ENCODE measurements at places on chromosomes 2 and 18. TPM values are rescaled to one million over a fixed set of nuclear protein-coding genes. Genes with fewer than 3 reads are reported as not detected.

EXOC6B gene
- 22.3 TPM for polyA plus RNA-seq

BMP10 gene
- polyA plus RNA-seq: not detected

COL4A4 gene
- 44.2 TPM for polyA plus RNA-seq

POTEI gene
- polyA plus RNA-seq: 0.13 TPM

DNA sequence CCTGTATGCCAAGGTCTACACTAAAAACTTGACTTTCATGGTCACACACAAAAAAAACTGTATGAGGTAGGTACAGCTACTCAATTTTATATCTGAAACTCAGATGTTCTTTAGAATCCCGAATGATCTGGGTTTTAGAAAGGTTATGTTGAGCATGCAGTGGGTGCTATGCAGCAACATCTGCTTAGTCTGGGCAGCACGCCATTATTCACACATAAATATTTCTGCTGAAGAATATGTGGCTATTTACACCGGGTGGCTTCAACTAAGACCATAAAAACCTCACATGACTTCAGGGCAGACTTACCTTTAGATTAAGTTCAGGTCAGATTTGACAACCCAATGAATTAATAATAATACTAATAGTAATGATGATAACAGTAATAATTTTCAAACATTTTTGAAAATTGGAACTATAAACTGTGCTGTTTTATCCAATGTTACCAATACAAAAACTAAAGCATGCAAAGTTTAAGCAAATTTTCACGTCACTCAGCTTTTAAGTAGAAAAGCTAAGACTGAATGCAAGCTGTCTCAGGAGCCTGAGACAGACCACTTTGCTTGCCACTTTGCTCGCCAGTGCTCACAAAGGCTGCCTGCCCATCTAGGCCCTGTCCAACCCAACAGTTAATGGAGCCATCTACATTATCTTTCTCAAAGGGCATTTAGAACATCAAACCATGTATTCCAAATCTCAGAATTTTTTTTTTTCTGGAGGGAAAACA lies 292.0 kb downstream of the CNTNAP5 start:
- no peak for DNase-seq

DNA sequence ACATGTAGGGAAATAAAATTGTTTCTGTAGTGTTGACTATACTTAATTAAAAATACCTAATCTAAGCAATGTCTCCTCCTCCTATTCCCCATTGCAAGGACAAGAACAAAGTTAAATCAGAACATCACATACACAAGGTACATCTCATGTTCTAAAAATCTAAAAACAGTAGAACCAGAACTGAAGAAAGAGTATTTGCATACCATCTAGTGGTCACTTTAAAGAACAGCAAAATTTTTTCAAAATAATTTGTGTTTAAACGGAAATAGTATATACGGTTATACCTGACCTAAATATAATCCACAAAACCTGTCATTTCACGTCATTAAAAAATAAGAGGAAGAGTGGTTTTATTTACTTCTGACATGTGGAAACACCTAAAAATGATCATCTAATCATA lies 294.3 kb upstream of the KCNH7 start:
- DNase-seq: no peak

DNA sequence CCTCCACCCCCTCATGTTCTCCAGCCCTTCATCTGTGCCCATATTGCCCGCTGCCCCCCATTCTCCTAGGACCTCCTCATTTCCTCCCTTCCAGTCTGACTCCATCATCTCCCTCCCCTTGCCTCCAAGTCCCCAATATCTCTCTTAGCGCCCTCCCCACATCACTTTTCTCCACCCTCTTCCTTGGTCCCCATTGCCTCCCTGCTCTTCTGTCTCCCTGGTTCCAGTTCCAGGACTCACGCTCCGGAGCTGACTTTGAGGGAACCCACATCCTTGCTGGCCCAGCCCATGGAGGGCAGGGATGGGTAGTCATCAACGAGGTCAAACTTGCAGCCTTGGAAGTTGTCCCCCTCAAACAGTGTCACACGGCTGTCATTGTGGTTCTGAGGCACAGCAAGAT lies 2.6 kb downstream of the CRYBA2 start:
- DNase-seq: no peak

- no peak for DNase-seq
Observed at GRCh38 chr18:50727721-50728471, 91.9 kb downstream of the MRO start.

DNA sequence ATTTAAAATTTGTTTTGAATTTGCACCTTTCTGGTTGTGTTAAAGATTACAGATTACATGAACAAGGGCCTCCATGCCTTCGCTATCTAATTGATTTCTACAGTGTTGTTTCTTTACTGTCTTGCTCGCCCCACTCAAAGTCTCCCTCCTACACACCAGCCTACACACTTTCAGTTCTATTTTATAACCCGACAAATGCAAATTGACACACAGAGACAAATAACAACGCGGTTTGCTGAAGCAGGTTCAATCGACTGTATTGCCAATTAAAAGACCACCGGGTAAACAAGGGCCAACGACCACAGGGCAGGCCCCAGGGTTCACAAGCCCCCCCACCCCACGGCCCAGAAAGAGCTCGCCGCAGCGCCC lies 869 bp downstream of the STARD7 start:
- DNase-seq: no peak

DNA sequence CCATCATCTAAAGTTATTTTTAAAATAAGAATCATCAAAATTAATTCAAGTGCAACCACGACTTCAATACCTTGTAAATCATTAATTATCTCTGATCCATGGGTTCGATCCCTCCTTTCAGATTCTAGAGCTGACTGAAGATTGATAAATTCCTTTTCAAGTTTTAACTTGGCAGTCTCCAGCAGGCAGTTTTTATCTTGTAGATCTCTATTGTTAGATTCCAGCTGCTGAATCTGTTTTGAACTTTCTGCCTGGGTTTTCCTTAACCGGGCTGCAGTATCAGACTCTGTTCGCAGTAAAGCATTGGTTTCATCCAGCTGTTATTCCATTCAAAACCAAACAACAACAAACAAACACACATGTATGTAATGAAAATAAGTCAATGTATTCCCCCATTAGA lies 59.5 kb downstream of the SLC66A3 start:
- DNase-seq: no peak

DNA sequence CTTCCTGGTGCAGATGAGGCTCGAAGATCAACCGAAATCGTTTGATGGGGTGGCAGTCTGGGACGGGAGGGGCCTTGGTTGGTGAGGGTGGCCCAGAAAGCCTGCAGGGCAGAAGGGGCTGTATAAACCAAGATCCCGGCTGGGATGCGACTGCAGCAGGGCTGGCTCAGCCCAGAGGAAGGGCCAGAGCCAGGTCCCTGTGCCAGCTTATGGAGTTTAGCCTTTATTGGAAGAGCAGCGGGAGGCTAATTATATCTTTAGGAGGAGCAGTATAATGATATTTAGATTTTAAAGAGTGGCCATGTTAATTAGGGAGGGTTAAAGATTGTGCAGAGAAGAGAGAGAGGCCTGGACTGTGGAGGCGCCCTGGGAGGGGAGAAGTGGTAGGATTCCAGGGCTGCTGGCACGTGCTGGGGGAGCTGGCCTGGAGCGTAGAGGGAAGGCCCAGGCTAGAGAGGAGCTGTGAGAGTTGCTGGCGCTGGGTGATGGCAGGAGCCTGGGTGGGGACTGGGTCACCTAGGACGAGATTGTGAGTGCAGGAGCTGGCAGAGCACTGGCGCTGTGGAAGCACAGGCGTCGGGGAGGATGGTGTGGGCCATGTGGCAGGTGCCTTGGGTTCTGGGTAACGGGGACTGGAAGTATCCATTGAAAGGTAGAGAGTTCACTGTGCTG lies 25.1 kb downstream of the TRAF3IP1 start:
- no peak for DNase-seq

DNA sequence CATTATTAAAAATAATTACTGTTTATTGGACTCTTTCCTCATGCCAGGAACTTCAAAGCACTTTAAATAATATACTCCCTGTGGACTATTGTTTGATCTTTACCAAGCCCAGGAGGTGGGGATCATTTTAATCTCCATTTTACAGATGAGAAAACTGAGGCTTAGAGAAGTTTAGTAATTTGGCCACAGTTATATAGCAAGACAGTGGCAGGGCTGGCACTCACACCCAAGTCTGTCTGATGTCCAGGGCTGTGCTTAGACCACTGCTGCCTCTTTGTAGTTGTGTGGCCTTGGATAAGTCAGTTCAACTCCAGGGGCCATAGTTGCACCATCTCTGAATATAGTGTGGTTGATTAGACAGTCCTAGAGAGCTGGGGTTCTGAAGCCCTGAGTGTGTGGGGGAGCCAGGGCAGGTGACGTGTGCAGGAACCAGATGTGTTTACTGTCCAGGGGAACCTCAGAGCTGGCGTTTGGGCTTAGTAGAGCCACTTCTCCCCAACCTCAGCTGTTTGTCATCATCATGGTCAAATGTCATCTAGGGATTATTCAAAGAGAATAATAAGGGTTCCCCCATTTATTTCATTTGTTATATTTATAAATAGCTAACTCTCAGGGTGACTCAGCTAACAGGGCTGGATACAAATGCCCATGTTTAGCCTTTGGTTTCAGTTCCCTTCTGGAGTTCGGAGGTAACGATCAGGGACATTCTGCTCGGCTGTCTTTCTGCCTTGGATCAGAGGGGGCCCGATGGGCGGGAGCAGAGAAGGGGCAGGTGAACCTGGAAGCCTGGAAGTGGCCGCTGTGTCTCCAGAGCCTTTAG lies 68.0 kb downstream of the BOLA3 start:
- DNase-seq: no peak

GRCh38 chr2:239164335-239164871 lies 236.4 kb downstream of the HDAC4 start:
- DNase-seq: no peak

DNA sequence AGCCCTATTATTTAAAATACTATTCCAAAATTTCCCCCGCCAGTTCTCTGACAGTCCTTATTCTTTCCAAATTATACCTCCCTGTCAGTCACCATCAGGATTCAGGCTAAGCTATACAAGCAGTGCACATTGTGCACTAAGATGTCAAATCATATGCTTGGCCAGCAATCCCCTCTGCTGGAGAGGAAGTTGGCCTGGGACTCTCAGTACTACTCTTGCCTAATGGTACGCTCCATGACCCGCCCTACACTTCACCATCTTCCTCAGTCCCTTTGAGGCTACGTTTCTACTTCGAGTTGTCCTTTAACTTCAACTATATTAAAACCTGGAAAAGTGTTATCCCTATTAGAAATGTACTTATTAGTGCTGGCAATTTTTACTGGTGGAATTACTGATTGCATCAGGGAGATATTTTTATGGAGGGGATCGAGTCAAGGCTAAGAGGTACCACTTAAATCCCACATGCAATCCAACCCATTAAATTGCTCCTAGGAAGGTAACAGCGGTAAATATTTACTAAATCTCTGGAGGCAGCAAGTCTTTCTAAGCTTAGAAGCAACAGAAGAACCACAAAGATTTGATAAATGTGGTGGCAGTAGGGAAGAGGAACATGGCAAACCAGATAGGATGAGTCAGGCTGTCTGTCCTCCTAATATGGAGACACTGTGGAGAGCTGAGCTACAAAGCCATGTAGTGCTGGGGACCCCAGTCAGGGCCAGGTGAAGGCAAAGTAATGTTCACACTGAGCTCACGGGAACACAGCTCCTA lies 2.7 kb downstream of the USP40 start:
- no peak for DNase-seq

DNA sequence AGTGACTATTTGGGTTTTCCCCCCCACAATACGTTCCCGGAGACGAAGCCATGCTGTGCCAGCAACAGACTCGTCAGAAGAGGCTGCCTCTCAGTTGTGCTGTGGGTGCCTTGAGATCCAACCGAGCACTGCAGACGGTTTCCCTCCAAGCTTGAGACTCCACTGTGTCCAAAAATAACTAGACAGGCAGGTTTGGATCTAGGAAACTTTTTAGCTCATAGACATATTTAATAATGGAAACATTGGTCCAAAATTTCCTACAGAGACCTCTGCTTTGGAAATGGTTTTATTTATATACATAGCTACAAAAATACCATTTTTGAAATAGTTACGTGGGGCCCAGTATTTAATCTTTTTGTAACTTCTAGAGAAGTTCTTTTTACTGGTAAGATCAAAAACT lies 63.1 kb upstream of the SPATS2L start:
- DNase-seq: no peak

- no peak for DNase-seq
Observed at GRCh38 chr2:37390777-37391176, 46.3 kb downstream of the QPCT start.

DNA sequence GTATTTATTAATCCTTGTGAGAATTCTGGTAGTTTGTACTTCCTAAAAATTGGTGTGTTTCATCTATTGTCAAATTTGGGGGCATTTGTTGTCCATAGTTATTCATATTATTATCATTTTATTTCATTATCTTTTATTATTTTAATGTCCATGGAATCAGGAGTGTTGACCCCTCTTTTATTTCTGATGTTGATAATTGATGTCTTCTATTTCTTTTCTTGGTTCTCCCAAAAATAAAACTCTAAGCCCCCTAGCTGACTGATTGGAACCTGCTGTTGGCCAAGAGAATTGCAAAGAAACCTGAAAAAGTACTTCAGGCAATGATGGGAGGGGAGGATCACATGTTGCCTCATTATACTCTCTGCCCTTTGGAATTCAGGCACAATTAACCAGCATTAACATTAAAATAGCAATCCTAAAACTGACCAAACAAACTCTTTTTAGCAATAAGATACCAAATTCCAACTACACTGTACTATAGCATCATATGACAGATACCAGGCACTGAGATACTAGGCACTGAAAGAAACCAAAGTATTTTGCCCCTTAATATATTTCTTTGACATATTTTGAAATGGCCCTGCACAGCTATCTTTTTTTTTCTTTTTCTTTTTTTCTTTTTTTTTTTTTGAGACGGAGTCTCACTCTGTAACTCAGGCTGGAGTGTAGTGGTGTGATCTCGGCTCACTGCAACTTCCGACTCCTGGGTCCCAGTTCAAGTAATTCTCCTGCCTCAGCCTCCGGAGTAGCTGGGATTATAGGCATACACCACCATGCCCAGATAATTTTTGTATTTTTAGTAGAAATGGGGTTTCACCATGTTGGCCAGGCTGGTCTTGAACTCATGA lies 1097.2 kb upstream of the CNTNAP5 start:
- no peak for DNase-seq

GRCh38 chr2:167966937-167967913 lies 280.2 kb downstream of the STK39 start:
- DNase-seq: no peak
